HT-29 (cell line): ENCODE measurements at places on chromosomes 4 and X. TPM values are rescaled to one million over a fixed set of nuclear protein-coding genes. Genes with fewer than 3 reads are reported as not detected.

DNA sequence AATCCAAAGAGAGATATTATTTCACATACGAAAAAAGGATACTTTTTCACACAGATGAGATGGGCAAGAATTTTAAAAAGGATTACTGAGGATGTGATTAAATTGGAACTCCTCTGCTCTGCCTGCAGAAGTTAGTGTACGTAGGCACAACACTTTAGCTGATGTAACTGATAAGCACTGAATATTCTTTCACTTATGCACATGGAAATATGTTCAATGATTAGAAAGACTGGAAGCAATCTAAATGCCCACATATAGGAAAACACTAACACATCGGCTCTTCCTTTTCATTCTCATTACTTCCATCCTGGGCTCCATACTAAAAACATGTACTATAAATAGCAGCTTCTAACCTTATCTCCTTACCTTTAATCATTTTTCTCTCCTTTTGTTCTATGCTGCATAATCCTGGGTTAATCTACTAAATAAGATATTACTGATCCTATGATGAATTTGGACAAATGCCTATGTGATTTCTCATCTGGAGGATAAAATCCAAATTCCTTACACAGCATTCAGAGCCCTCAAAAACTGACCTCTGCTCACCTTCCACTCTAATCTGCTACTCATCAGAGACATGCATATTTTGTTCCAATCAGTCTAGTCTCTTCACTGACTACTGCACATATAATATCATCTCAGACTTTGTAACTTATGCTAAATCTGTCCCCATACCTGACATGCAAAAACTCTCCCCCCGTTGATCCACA is 197.8 kb downstream of the PDGFC start:
- DNase-seq, result no peak

GRCh38 chr4:187017147-187017546 is 293.5 kb upstream of the FAT1 start:
- DNase-seq, result no peak

DNA sequence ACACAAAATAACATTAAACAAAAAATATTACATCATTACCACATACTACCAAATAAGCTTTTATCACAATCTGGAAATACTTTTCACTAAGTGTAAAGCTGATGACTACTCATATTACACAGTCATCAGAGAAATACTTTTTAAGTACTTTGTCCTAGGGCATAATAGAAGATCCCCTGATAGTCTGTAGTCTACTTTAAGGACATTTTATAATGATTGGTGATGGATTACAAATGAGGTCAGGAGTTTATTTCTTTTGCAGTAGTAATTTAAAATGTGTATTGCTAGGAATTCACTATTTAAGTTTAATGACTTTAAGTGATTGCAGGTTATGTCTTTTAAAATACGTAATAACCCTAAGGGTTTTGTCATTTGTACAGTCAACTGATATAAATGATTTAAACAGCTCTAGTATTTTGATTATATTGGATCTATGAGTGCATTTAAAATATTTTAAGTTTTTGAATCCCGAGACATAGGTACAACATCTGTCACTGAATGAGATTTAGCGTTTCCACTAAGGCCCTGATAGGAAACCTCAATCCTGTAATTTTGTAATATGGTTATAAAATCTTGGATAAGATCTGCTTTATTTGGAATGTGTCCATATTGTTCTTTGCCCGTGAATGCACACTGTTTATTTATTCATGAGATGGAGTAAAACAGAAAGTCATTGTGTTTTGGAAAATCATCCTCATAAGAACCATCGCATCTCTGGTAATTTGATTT is 189.5 kb downstream of the ARAP2 start:
- no peak for DNase-seq

DNA sequence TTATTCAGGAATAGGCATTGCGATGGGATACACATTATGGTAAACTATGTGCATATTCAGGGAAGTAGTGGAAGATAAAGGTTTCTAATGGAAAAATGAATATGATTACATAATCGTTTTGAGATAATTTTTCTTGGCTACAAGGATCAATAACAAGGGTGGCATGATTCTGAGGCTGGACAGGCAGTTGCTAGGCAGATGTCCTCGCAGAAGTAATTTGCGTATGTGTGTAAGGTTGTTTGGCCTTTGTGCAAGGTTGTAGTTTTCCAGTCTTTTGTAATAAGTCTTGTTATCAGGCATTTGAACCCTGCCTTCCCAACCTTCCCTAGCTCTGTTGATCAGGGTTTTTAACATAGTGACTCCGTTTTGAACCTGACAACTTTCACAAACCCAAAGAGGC is 59.7 kb downstream of the RGS12 start:
- no peak for DNase-seq

SPANXD gene
- not detected in 2 replicates for total RNA-seq

LRP2BP gene
- total RNA-seq, result 0.13 and 0.61 TPM in 2 replicates

DNA sequence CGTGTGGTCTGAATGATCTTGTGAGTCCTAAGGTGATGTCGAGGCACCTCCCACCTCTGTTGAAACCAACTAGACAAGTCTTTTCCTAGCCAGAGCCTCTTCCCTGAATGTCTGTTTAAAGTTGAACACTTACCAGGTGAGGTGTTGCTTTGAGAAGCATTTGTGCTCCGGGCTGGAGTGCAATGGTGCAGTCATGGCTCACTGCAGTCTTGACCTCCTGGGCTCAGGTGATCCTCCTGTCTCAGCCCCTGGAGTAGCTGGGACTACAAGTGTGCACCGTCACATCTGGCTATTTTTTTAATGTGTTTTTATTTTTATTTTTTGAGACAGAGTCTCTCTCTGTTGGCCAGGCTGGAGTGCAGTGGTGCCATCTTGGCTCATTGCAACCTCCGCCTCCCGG is 18.1 kb downstream of the RNF4 start:
- no peak for DNase-seq

DNA sequence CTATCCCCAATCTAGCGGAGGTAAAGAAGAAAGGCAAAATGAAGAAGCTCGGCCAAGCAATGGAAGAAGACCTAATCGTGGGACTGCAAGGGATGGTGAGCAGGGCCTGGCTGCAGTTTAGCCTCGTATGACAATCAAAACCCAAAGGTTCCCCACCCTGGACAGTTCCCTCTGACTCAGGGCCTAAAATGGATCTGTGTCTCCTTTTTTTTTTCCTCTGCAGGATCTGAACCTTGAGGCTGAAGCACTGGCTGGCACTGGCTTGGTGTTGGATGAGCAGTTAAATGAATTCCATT is 986 bp downstream of the HDAC6 start:
- DNase-seq, result no peak

MAGEA9 gene
- not detected in 2 replicates for total RNA-seq

DNA sequence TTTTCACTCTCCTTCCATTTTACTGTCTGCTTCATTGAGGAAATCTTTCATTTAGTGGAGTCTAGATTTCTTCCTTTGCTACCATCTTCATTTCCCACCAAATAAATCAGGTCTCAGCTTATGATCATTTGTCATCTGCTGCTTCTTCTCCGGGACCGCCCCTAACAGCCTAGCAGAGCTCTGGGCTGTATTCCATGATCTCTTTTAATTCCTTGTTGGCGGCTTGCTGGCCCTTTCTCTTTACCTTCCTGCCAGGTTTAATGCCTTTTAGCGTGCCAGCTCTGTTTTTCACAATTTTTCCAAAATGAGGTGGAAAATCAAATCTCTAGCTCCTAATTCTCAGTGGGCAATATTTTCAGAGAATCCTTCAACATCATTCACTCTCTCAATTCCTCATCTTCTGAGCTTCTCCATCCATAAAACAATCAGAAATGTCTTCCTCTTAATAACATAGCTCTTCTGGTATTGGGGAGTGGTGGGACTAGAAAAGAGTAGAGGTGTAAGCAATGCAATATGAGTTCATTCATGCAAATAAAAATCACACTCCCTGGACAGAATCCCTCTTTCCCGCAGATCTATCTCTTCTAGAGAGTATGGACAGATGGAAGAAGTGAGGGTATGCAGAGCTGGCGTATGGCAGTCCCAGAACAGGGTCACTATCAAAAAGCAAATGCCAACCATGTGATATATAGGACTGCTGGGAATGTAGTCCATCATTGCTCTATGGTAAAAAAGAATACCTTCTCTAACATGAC is 491.3 kb downstream of the KCNIP4 start:
- DNase-seq, result no peak

- no peak for DNase-seq
Observed at GRCh38 chrX:40085714-40086113, 12.0 kb downstream of the BCOR start.

DNA sequence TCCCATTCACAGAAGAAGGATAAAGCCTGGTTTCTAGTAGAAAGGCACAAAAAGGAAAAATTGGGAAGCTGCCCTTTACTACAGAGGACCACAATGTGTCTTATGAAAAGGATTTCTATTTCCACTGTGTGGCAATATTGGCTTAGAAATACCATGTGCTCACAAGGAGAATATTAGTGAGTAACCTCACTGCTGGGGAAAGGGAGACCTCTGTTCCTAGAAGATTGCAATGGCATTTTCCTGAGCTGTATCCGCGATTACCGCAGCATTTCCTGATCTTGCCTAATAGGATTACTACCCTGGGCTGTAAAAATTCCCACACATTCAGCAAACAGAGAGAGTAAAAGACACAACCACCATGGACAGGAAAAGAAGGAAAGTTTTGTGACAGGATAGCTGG is 308.8 kb upstream of the TECRL start:
- peak; percentile 30 for DNase-seq

SHROOM3 gene
- total RNA-seq, result 62.1 and 70.6 TPM in 2 replicates

GRCh38 chrX:23228950-23229448 is 105.7 kb upstream of the PTCHD1 start:
- no peak for DNase-seq

DNA sequence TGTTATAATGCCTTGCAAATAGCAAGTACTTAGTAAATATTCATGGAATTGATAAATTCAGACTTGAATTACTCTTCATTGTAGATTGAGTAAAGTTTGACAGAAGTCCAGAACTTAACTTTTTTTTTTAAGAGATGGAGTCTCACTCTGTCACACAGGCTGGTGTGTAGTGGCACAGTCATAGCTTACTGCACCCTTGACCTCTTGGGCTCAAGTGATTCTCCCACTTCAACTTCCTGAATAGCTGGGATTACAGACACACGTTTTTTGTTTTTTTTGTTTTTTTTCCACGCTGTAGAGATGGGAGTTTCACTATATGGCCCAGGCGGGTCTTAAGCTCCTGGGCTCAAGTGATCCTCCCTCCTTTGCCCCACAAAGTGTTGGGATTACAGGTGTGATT is 32.1 kb downstream of the UBE2K start:
- DNase-seq, result no peak

CWH43 gene
- not detected in 2 replicates for total RNA-seq

RASGEF1B gene
- 3.5 and 6.3 TPM in 2 replicates for total RNA-seq

GRCh38 chr4:169119536-169119935 is 109.5 kb upstream of the CBR4 start:
- DNase-seq, result no peak

KLHL15 gene
- total RNA-seq, result 2.3 and 2.4 TPM in 2 replicates

PABPC1L2A gene
- not detected in 2 replicates for total RNA-seq

XAGE2 gene
- not detected in 2 replicates for total RNA-seq

NAA15 gene
- total RNA-seq, result 18.2 and 19.1 TPM in 2 replicates

DNA sequence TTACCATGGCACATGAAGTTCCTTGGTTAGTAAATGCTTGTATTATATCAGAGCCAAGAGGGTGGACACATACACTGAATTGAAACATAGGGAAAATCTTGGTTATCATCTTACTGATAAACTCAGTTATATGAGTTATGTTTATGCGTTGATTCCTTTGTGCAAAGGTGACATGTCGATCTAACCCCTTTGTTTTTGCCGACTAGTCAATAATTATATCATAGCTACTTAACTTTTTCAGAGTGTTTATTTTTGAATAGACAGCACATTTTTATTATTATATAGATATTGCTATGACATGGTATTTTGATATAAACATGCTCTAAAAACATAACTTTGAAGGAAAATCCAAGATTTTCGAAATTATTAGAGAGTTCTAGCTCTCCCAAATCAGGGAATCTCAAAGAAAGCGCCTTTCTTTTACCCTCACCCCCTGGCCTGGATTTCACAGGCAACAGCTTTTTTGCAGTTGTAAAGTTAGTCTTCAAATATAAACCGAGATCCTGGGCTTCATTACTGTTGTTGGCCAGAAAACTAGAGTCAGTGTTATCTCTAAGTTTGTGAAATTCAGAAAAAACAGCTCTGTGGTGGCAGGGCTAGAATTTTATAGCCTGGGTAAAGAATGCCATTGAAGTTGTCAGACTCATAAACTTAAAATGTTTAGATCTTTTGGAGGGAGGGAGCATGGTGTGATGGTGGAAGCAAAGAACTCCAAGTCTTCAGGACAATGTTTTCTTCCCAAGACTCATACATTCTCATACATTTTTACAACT is 45.8 kb upstream of the PITX2 start:
- no peak for DNase-seq

RPS6KA6 gene
- 0.61 and 2.5 TPM in 2 replicates for total RNA-seq

- no peak for DNase-seq
Observed at GRCh38 chr4:1087371-1087770, 26.0 kb downstream of the RNF212 start.

GRCh38 chr4:174604198-174604597 is 81.9 kb upstream of the HPGD start:
- DNase-seq, result peak; percentile 23

DMD gene
- not detected in 2 replicates for total RNA-seq

DNA sequence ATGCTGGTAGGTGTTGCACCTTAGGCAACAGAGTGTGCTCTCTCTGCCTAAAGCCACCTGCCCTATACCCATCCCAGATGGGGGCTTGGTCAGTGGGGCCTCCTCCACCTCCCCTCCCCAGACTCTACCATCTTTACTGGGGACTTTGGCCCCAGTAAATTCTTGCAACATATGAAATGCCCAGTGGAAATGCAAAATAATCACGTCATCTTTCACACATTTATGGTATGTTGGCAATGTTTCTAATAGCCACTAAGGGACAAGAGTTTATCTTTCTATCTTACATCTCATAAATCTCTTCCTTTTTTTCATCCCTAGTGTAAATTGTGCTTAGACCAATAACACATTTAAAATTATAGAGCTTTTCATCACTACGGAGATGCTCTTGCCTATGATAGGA is 103.0 kb upstream of the MAML3 start:
- no peak for DNase-seq

SLC10A7 gene
- total RNA-seq, result 4.1 TPM in 2 replicates

GRCh38 chrX:108199691-108200090 is 108.1 kb downstream of the ATG4A start:
- peak; percentile 72 for DNase-seq

DNA sequence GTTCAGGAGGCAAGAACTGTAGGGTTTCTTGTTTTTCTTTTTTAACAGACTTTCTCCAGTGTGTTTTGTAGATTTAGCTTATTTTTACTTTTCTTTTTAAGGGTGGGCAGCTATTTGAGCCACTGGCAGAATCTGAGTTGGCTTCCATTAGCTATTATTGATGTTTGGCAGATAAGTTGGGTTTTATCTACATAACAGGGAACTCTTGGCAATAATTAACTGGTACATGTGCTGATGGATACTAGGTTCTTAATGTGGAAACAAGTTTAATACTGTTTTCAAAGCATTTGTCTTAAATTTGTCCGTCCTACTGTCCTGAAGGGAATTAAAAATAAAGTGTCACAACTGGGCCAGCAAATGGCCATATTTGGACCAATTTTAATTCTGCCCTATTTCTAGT is 80.5 kb downstream of the PHOX2B start:
- no peak for DNase-seq

GPR119 gene
- not detected in 2 replicates for total RNA-seq

UGT2B15 gene
- total RNA-seq, result 0.28 TPM in 1 of 2 replicates, not detected in the other

PRSS12 gene
- total RNA-seq, result 2.8 and 4.3 TPM in 2 replicates
